ENCODE measurements at places on chromosomes 2 and 18.
A peak's percentile ranks its signal among the peaks of the same experiment; 100 is the strongest.

GRCh38 chr2:41803361-41803760, 244.5 kb upstream of the PKDCC start:
- no peak for DNase-seq

DNA sequence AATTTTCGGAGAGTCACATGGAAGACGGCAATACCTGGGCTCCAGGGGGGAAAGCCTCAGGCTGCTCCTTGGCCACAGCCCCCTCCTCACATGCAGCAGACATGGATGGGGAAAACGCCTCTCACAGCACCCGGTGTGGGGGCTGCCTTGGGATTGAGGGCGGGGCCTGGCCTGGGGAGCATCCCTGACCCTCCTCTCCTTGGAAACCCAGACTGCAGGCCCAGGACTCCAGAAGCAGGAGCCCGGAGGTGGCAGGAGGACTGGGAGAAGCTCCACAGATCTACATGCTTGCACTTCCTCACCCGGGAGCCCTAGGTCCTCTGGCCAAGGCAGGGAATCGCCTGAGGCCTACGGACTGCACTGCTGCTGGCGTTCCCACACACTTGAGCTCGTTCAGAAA, 12.1 kb upstream of the HES6 start:
- no peak for DNase-seq

- no peak for DNase-seq
Observed at GRCh38 chr2:190840569-190841172, 40.0 kb upstream of the GLS start.

GRCh38 chr18:55487997-55488396, 100.0 kb downstream of the TCF4 start:
- no peak for DNase-seq

DNA sequence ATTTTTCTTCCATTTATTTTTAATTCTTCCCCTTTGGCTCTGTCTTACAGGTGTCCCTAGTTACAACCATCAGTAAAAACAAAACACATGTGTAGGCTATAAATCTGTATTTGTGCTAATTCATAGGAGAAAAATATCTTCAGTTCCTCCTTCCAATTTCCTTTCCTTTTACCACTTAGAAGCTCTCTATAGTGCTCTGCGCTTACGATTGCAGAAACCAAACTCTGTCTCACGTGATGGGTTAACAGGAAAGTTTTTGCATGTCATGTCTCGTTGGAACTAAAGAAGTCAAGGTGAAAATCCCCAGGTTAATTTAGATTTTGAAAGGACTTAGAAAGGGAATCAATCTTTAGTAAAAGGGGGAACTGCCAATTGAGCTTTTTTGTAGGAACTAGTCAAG, 1390.5 kb upstream of the ZEB2 start:
- no peak for DNase-seq

GRCh38 chr2:237383991-237384671, 29.8 kb downstream of the COL6A3 start:
- DNase-seq = no peak

DNA sequence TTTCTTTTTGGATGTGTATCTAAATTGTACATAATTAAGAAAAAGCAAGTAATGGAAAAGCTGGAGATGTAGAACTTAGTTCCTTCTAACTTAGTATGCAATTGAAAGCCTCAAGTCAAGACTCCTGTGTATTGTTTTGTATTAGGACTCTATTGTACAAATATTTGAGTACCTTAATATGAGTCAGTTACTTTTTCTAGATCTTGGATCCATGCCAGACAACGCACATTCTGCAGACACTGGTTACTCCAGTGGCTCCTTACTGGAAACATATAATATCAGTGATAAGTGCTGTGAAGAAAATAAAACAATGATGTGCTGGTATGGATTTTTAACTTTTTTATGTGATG, 1.5 kb downstream of the SLC39A10 start:
- DNase-seq = no peak

- DNase-seq = no peak
Observed at GRCh38 chr18:31446854-31447253, 687 bp upstream of the DSG3 start.

DNA sequence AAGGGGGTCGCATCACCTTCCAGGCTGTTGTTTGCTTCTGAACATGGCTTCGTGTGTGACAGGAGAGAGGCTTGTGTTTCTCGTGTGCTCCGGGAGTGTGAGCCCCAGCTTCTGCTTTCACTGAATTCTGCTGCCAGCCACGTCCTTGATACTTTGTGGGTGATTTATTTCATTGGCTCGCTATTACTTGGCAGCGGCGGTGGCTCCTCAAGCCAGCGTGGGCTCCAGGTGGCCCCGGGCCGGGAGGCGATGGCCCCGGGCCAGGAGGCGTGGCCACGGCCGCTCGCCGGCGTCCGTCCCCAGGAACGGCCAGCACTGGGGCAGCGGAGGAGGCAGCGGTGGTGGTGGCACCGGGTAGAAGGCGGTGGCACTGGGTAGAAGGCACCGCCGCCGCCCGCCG, 63.1 kb downstream of the NAPG start:
- no peak for DNase-seq

GRCh38 chr2:224427471-224427870, 25.6 kb upstream of the FAM124B start:
- no peak for DNase-seq

DNA sequence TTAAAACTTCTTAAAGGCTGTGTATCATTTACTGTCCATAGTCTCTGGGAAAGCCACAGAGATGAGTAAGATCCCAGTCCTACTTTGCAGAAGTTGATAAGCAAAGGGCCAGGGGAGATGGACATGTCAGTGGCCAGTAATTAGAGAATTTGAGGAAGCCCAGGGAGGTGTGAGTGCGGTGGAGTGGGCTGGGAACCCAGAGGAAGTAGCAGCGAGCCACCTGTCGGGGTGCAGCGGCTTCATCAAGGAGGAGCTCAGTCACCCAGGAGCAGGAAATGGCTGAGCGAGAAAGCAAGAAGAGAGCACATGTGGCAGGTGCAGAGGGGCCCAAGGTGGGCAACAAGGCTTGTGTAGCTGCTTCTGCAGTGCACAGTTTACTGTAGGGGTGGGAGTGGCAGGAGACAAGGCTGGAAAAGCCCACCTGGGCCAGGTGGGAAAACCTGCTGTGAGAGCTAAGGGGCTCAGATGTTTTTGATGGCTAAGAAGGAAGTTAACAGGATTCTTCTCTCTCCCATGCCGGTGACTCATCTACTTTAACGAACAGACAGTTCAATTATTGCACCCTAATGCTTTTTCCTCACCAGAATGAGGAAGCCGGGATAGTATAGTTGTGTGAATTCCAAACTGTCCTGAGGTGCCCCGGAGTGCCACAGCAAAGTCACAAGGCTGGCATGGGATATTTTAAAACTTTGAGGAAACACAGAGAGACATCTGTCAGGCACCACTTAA, 34.8 kb upstream of the MGAT5 start:
- DNase-seq = peak; percentile 70

- no peak for DNase-seq
Observed at GRCh38 chr2:234950730-234951663, 820 bp upstream of the SH3BP4 start.

DNA sequence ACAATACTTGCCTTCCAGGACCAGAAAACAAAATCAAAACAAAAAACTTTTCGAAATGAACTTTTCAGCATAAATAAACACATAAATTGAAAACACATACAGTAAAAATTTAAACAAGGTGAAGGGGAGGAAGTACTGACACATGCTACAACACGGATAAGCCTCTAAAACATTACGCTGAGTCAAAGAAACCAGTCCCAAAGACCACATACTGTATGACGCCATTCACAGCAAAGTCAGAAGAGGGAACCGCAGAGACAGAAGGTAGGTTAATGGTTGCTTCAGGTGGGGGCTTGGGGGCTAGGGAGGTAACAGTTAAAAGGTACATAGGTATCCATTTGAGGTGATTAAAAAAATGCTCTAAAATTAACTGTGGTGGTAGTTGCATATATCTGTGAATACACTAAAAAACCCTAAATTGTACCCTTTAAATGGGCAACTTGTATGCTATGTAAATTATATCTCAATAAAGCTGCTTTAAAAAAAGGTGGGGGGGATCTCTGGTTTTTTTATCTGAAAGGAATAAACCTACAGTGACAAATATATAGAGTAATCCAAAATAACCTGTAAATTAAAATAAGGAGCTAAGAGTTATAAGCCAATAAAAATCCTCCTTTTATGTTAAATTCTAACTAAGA, 7.1 kb downstream of the COX7A2L start:
- DNase-seq = no peak

DNA sequence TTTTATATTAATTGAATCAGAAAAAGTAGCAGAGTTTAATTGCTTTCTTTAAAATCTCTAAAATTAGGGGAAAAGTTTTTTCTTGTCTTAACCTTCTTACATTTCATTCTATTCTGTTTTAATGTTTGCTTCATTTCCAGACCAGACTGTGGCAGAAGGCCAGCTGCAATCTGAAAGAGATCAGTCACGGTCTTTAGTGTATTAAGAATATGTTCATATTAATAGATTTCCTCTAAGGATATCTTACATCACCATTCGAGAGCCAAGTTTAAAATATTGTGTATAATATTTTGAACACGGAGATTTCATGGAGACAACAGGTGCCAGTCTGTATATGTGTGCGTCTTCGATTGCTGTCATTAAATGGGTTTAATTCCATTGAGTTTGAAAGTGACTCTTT, 230.9 kb upstream of the ZSWIM2 start:
- DNase-seq = no peak

GRCh38 chr2:127562936-127563335, 27.5 kb downstream of the MYO7B start:
- no peak for DNase-seq

DNA sequence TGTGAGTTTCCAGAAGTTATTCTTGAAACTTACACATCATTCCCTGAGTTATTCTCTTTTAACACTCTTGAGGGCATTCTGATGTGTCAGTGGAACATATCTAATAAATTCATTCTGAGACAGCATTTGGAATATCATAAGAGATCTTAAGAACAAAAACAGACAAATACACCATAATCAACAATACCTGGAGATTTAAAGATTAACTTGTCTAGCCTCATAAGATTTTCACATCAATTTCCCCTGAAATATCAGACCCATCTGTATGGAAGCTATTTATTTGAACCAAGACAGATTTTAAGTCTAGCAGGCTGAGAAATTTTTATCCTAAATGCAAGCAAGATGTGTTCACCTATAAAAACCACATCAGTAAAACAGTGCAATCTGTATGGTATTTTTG, 181.6 kb downstream of the NYAP2 start:
- no peak for DNase-seq

GRCh38 chr2:162118166-162119031, 33.6 kb downstream of the GCG start:
- no peak for DNase-seq

DNA sequence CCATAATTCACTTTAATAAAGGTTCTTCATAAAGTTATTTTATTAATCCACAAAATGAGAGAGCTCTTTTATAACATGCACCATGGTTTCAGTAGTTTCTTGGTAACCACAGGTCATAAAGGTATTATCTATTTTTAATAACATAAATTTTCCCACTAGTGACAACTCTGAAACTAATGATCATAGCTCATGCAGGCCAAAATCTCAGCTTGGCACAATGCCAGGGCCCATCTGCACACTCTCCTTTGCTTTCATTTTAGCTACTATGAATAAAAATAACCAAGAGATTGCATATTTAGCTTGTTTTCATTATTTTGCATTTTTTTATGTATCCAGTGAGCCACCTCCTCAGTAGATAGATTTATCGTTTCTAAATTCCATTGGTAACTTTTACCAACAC, 691.8 kb upstream of the CHAC2 start:
- DNase-seq = no peak

DNA sequence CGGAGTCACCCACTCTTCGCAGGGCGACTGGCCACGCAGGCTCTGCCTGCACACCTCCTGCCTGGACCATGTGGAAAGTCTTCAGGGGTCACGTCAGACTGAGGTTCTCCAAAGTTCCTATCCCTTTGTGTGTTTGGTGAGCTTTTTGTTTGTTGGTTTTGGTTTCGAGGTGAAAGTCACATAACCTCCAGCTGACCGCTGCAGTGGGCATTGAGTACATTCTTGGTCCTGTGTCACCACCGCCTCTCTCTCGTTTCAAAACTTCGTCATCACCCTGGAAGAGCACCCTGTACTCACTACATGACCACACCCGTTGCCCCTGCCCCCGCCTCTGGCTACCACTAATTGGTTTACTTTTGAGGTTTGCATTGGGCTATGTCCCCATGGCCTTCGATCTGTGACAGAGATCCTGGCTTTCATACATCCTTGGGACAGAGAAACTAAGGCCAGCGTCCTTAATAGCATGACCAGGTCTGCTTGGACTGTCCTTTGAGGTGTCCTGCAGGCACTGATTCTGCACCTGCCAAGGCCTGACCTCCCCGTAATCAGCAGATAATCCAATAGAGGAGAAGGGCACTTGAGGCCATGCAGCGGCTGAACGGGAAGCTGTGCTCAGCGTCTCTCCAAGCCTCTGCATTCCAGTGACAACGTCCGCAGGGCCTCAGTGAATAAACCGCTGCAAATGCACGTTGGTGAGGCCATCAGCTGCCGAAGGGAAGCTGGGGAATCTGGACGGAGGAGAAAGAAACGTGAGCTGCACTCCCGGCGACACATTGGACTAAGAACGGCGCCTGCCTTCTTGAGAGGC, 46.8 kb downstream of the SH3BP4 start:
- no peak for DNase-seq

GRCh38 chr2:207692206-207693065, 19.0 kb upstream of the CCNYL1 start:
- DNase-seq = peak; percentile 64

GRCh38 chr2:45394216-45394615, 216.9 kb downstream of the SRBD1 start:
- no peak for DNase-seq

DNA sequence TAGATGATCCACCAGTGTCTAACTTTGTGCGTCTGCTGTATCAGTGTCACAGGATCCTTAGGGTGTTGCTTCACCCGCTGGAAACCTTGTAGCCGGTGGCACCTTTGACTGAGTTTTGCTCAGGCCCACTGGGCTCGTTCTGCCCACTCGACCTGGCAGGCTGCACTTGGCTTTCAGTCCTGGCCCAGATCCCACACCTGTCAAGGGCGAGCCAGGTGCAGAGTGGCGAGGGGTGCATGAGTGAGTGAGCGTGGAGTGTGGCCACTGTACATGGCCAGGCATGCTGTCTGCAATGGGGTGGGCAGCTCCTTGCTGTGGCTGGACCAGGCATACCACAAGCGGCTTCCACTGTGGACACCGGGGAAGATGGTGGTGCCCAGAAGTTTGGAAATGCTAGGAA, 179.0 kb downstream of the FAM210A start:
- DNase-seq = peak; percentile 33

GRCh38 chr2:122100756-122101155, 345.3 kb downstream of the TSN start:
- no peak for DNase-seq

- DNase-seq = no peak
Observed at GRCh38 chr2:159562248-159562647, 54.1 kb downstream of the BAZ2B start.

- DNase-seq = no peak
Observed at GRCh38 chr2:13681936-13682335, 950.6 kb upstream of the LRATD1 start.

- no peak for DNase-seq
Observed at GRCh38 chr2:64601034-64601754, 52.5 kb downstream of the SERTAD2 start.

All from activated CD8-positive, alpha-beta memory T cell treated with anti-CD3 and anti-CD28 coated beads for 24 hours (primary cell).